ENCODE measurements at places on chromosomes 12 and 14. TPM values are rescaled to one million over a fixed set of nuclear protein-coding genes. Genes with fewer than 3 reads are reported as not detected.

Gene KRT78
- not detected for total RNA-seq

Gene ANKRD33
- not detected for total RNA-seq

Gene PRB2
- not detected for total RNA-seq

Gene PTPRQ
- total RNA-seq, result 1.9 TPM

Data from sigmoid colon (tissue), 7 donors.